ENCODE measurements at places on chromosomes 1 and 21. TPM values are rescaled to one million over a fixed set of nuclear protein-coding genes. Genes with fewer than 3 reads are reported as not detected.

DNA sequence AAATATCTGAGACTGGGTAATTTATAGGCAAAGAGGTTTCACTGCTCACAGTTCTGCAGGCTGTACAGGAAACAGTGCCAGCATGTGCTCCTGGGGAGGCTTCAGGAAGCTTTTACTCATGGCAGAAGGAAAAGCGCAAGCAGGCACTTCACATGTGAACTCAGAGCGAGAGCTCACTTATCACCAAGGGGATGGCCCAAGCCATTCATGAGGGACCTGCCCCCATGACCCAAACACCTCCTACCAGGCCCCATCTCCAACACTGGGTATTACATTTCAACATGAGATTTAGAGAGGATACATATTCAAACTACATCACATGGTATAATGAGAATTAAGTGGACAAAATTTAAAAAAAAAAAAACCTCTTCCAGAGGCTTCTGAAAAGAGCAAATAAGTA is 13.7 kb downstream of the WASF2 start:
- no peak for ATAC-seq

- peak; percentile 86 for ATAC-seq
Measured at GRCh38 chr1:193111641-193112090, 6.5 kb upstream of the GLRX2 start.

DNA sequence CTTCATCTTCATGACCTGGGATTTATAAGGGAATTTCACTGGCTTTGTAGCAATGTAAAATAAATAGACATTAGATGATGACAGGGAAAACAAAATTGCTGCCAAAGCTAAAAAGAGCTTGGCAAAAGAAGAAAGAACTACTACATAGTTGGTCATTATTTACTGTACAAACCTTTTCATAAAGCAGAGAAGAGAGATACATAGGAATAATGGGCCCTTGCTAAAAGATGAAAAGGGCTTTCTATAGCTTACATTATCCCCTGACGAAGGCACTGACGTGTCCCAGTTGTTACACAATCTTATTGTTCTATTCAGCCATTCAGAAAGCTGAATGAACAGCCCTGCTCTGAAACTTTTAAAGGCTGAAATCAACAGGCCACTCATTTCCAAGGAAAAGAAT is 57.1 kb downstream of the ZC3H11B start:
- no peak for ATAC-seq

GRCh38 chr1:2128189-2128901 is 66.2 kb downstream of the FAAP20 start:
- ATAC-seq: no peak

GRCh38 chr1:198024782-198025181 is 107.6 kb downstream of the LHX9 start:
- ATAC-seq: no peak

GRCh38 chr21:45146801-45147200 is 72.4 kb downstream of the ADARB1 start:
- ATAC-seq: no peak

DNA sequence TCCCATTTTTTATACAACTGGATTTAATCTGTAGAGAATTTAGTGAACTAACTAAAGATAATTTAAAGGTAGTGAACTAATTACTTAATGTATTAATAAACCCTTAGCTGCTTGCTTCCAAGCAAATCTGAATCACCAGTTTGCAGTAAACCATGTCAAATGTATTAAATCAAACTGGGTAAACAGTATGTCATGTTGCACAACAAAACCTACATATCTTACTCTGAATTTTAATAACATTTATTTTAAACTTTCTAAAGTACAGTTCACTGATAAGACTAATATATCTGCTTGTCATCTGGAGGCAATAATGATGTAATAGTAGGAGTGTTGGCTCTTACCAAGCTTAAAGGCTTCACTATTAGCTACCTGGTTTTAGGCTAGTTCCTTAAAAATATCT is 52.5 kb upstream of the SCYL3 start:
- no peak for ATAC-seq

DNA sequence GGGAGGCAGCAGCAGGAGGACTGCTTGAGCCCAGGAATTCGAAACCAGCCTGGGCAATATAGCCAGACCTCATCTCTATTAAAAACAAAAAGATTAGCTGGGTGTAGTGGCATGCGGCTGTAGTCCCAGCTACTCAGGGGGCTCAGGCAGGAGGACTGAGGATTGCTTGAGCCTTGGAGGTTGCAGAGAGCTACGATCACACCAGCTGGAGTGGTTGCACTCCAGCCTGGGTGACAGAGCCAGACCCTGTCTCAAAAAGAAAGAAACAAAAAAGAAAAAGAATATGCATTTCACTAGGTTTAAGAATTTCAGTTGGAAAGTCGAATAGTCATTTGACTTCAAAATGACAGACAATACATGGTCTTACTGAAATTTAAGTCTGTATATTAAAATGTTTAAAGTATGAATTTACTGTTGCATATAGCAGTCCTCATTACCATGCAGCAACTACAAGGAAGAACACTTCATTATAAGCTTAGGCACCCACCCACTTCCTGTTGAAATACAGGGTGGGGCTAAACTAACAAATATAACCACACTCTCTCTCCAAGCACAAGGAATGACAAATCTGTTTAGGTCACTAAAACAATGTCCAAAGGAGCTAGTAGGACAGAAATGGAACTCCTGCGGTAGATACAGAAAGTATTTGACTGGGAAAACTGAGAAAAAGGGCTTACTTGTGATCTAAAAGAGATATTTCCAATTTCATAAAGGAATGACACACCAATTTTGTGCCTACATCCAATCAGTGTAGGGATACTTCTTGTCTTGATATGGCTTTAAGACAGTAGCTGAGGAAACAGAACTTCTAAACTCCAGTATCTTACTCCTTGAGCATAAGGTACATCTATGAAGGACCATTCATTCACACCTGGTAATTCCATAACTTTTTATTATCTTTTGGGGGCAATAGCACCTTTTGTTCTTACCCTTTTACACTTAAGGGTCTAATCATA is 44.1 kb downstream of the GPR3 start:
- ATAC-seq: peak; percentile 86

DNA sequence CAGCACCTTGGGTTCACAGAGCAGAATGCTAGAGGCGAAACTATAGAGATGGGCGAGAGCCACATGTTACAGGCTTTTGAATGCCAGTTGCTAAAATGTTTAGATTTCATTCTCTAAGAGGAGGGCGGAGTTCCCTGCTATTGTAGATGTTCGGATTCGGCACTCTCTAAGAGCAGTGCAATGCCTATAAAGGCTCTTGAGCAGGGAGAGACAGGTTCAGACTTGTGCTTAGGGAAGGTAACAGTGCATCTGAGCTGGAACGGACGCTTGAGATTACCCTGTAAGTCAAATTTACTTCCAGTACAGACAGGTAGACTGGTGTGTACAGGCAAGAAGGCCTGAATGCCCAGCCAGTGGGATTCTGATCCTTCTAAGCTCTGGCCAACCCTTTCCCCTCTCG is 15.3 kb downstream of the LURAP1 start:
- no peak for ATAC-seq

MTARC2 gene
- total RNA-seq: 32.5 TPM

RGSL1 gene
- total RNA-seq: not detected

HFM1 gene
- total RNA-seq: 1.9 TPM

WDTC1 gene
- total RNA-seq: 40.0 TPM
